ENCODE measurements at places on chromosomes 1 and 21.

- DNase-seq, result peak; percentile 62
These were observed 28.7 kb downstream of the RUNX1 start for GRCh38 chr21:35020436-35020835.

GRCh38 chr1:207397525-207397926 is 56.6 kb upstream of the CR2 start:
- no peak for DNase-seq

GRCh38 chr1:23799570-23800399 is 769 bp downstream of the GALE start:
- DNase-seq, result no peak

GRCh38 chr1:157880621-157881020 is 39.0 kb upstream of the CD5L start:
- no peak for DNase-seq

GRCh38 chr1:109535481-109535880 is 4.2 kb upstream of the GPR61 start:
- no peak for DNase-seq

GRCh38 chr21:31479714-31480113 is 135.7 kb upstream of the TIAM1 start:
- no peak for DNase-seq

DNA sequence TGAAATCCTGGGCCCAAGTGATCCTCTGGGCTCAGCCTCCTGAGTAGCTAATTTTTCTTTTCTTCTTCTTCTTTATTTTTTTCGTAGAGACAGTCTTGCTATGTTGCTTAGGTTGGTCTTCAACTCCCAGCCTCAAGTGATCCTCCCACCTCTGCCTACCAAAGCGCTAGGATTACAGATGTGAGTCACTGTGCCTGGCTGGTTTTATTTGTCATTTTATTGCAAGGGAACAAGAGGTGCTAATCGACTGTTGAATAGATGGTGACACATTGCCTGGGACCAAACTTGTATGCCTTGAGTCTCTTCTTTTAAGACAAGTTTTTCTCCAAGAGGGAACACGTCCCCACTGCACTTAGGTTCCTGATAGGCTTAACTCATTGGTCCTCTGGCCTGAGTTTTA is 20.0 kb upstream of the KLHDC8A start:
- DNase-seq, result no peak

GRCh38 chr1:54121482-54122134 is 31.2 kb downstream of the CDCP2 start:
- peak; percentile 39 for DNase-seq

GRCh38 chr1:186994897-186995296 is 166.1 kb downstream of the PLA2G4A start:
- no peak for DNase-seq

DNA sequence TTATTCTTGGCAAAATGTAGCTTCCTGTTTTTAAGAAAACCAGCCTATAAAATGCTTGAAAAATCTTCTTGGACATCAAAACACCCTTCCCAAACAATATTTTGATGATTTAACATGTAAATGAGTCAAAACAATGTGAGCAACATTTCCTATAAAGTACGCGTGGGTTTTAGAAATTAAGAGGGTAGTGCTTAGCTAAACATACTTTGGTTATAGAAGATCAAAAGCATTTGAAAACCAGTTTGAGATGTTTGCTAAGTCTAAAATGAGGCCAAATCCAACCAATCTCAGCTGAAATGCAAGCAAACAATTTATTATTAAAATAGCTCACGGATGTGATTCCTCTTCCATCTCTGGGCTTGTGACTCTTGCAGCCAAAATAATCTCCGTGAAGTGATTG is 350.4 kb downstream of the TGFB2 start:
- no peak for DNase-seq

DNA sequence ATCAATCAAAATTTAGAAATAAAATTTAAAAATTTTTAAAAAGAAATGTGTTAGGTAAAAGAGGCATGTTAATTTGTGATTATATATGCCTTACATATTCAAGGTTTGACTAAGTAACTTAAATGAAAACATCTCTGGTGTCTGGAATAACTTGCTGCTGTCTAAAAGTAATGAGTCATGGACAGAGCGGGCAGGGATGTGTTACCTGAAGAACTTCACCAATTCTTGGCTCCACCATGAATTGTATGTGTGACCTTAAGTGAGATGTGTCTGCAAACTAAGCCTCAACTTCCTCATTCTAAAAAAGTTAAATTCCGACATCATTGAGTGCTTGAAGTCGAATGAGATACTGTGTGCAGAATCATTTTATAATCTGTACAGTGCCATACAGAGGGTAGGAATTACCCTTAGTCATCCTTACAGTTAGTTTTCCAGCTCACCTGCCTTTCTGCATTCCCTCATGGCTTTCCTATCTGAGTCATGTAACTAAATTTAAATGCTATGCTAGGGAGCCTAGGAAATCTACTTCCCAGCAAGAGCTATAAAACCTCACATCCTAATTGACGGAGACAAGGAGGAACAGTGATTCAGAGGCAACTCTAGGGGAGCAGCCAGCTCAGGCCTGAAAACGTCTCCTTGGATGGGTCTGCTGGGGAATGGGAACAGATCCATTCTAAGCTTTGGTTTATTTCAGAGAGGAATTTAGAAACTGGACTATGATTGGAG is 100.7 kb upstream of the TSPAN2 start:
- DNase-seq, result no peak

DNA sequence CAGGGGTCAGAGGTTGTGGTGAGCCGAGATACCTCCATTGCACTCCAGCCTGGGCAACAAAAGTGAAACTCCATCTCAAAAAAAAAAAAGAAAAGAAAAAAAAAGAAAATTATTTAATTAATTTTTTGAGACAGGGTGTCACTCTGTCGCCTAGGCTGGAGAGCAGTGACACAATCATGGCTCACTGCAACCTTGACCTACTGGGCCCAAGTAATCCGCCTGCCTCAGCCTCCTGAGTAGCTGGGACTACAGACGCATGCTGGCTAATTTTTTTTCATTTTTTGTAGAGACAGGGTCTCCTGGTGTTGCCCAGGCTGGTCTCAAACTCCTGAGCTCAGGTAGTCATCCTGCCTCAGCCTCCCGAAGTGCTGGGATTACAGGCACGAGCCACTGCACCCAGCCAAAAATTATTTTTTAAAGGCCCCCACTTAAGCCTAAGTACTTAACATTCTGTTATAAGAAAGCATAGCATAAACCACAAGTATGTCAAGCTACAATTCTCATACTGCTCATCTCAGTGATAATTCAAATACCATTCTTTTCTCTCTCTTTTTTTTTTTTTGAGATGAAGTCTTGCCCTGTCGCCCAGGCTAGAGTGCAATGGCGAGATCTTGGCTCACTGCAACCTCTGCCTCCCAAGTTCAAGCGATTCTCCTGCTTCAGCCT is 19.9 kb downstream of the NUCKS1 start:
- no peak for DNase-seq

- DNase-seq, result peak; percentile 6
These were observed 176.5 kb downstream of the TGFB2 start for GRCh38 chr1:218521414-218522169.

DNA sequence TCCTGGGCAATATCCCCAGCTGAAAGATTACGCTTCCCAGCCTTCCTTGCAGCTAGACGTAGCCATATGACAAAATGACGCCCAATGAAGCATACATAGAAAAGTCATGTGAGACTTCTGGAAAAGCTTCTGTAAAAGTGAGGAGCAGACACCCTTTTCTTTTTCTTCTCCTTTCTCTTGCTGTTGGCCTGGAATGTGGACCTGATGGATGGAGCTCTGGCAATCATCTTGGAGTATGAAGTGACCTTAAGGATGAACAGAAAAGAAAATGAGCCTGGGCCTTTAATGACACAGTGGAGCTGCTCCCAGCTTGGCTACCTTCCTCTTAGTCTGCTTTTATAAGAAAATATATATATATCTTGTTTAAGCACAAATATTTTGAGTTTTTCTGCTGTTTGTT is 24.8 kb downstream of the BATF3 start:
- DNase-seq, result no peak

GRCh38 chr1:3594706-3595377 is 16.5 kb downstream of the MEGF6 start:
- DNase-seq, result no peak

GRCh38 chr1:33168556-33169289 is 13.1 kb downstream of the TRIM62 start:
- no peak for DNase-seq

- DNase-seq, result no peak
These were observed 113.9 kb downstream of the GLIS1 start for GRCh38 chr1:53625049-53625448.

DNA sequence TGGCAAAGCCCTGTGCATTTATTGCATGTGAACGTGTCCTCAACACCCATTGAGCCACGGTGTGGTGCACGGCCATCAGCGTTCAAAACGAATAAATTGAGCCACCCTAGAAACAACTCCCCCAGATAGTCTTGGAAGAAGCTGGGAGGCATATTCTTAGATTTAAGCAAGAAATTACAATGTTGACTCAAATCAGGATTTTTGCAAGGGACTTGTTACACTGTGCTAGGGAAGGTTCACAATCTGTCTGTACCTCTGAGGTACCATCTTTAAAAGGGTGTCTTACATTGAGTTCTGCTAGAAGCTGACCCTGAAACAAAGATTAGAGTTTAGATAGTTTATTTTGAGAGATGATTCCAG is 16.2 kb downstream of the CD247 start:
- DNase-seq, result no peak

DNA sequence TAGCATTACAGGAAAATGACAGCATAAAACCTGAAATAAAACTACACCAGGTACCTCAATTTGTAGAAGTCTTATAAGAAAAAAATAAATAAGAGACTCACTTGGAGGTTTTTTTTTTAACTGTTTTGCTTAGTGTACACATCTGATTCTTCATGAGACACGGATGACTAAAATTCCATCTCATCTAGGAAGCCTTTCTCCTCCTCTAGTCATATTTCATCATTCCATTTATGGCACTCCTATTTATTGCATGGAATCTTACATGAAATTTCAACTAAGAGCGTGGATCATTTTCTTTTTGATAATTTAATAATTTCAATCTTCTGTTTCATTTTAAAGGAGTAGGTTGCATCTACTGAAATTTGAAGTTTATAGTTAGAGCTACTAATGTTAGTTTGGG is 1.6 kb upstream of the PTGS2 start:
- no peak for DNase-seq

DNA sequence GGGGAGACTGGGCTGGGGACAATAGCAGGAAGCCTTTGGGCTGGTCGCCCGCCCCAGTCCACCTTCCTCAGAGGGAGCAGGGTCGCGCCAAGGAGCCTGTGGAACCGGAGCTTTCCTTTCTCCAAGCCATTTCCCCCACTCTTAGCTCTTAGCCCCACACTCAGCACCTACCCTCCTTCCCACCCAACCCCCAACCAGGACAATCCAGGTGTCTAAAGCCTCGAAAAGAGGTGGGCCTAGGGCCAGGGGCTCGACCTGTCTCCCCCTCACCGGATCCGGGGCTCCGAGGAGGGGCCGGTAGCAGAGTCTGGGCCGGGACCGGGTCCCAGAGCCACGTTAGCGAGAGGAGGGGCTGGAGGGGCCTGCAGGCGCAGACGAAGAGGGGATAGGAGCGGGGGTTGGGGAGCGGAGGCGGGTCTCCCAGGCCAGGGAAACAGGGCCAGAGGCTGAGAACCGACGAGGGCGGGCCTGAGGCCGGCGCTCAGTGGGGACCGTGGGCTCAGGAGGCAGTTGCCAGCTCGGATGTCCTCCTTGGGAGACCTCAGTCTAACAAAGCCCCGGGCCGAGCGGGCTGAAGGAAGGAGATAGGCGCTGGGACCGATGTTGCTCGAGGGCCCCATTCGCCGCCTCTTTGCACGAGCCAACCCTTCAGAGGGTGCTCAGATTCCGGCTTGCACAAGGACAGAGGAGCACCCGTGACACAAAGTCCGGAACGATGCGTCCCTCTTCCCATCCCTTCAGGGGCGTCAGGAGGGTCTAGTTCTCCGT is 943 bp downstream of the SEMA6C start:
- no peak for DNase-seq

- DNase-seq, result no peak
These were observed 38.2 kb downstream of the H3-3A start for GRCh38 chr1:226100436-226101391.

- no peak for DNase-seq
These were observed 11.0 kb upstream of the CDK18 start for GRCh38 chr1:205493241-205494085.

GRCh38 chr1:171061425-171062143 is 29.1 kb upstream of the FMO3 start:
- DNase-seq, result no peak

GRCh38 chr1:204169858-204170257 is 3.7 kb upstream of the REN start:
- DNase-seq, result no peak

GRCh38 chr1:109242387-109242786 is 7.0 kb upstream of the CELSR2 start:
- DNase-seq, result no peak

DNA sequence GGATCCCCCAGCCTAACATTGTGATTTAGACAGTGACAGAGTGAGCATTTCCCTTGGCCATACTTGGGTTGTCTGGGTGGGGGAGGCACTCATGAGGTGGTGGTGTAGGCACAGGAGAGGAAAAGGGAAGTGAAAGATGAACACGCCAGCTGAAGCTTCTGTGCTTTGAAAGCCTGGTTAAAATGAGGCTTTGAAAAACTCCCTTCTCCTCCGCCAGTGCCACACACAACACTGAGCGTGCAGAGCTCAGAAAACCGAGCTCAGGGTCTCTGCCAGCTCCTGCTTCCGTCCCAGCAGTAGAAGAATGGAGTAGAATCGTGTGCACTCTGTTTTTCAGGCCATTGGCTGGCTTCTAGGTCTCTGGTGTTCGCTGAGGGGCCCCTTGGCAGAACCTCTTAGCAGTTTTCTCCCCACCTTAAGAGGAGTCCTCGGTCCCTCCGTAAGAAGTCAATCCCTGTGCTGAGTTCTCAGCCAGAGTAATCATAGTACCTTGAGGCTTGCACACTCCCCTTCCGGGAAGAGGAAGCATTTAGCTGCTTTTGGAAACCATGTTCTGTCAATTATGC is 12.9 kb downstream of the PLEKHM2 start:
- peak; percentile 80 for DNase-seq

DNA sequence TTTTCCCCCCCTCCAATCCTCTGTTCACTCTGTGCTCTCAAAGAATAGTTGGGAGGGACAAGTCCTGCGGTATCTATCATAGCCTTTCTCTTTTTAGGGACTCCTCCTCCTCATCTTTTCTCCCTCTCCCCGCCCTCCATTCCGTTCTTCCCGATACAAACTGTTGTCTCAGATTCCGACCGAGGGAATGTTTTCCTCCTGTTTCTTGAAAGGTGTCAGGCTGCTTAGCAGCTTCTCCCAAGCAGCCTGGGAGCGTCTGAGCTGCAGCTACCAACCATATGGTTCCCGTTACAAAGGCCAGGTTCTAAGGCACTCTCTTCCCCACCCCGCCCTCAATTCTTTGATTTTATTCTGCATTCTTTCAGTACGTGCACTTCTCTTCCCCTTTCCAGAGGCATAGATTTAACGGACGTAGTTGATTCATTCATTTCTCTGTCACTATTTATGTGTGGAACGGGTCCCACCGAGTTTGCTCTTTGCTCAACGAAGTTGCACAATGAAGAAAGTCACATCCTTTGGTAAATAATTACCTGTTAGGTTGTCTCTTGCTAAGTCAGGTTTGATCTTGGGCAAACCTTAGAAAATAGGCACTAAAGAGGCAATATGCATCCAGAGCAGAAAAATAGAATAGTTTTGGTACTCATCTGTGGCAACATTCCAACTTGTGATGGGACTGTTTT is 2.8 kb downstream of the ADGRL2 start:
- DNase-seq, result no peak

Data from stimulated activated naive B cell treated with anti-CD40 and anti-IgM and Interleukin-4, amounts not matched to agents 10 μg/mL and 1 μg/mL and 100 μg/mL, for 72 hours (primary cell).